ENCODE measurements at places on chromosomes 16 and 17. TPM values are rescaled to one million over a fixed set of nuclear protein-coding genes. Genes with fewer than 3 reads are reported as not detected.

Gene KRT12
- not detected for total RNA-seq

Gene CDRT15
- not detected for total RNA-seq

DNA sequence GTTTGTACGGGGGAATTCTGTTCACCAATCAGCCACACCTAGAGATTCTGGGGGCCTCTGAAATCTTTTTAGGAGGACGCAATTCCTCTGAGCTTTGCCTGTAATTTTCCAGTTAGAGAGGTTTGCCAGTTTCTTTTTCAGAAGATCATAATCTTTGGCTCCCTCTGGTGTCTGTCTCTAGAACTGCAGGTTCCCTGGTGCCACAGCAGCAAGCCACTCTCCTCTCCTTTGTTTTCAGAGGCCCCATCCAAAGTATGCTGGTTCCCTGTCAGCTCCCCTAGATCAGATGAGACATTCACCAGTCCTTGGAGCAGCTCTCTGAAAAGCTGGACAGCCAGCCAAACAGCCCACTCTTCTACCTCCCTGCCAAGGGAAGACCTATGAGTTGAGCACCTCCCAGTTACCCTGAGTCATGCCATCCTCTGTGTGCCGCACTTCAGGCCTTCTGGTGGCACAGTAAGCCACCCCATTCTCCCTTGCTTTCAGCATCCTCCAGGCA, 36.1 kb downstream of the RNF112 start:
- DNase-seq = peak; percentile 86

Gene FOXJ1
- total RNA-seq = 1.6 TPM

GRCh38 chr16:21274172-21274726, 3.8 kb downstream of the CRYM start:
- no peak for DNase-seq

DNA sequence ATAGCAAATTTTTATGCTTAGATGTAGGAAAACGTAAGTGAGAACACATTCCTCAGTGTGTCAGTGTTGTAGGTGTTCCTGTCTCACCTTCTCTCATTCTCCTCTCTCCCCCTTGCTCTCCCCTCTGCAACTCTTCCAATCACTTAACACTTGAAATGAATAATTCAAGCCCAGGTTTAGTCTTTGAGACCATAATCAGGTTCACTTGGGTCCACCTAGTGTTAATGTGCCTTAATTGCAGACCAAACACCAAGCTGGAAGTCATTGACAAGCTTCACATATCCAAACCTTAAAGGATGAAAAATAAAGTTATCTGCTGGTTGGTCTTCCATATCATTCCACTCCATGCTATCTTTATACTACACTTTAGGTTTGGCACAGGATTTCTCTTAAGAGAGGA, 37.0 kb downstream of the STXBP4 start:
- DNase-seq = peak; percentile 12

Gene NOB1
- total RNA-seq = 34.6 TPM

DNA sequence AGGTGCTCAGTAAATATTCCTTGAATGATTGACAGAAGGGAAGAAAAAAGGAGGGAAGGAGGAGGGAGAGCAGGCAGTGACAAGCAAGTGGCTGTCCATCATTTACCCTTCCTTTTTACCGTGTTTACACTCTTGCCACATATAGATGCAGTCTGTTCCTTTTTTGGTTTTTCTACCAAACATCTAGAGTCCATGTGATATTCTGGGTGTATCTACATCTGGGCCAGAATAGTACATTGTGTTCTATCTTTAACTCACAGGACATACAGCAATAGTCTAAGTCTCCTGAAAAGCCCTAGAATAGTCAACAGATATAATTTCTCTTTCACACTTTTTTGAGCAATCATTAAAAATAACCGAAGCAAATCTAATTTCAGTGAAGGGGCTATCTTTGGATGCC, 33.5 kb downstream of the KCNJ2 start:
- DNase-seq = no peak

GRCh38 chr16:10589109-10589508, 8.7 kb upstream of the EMP2 start:
- no peak for DNase-seq

DNA sequence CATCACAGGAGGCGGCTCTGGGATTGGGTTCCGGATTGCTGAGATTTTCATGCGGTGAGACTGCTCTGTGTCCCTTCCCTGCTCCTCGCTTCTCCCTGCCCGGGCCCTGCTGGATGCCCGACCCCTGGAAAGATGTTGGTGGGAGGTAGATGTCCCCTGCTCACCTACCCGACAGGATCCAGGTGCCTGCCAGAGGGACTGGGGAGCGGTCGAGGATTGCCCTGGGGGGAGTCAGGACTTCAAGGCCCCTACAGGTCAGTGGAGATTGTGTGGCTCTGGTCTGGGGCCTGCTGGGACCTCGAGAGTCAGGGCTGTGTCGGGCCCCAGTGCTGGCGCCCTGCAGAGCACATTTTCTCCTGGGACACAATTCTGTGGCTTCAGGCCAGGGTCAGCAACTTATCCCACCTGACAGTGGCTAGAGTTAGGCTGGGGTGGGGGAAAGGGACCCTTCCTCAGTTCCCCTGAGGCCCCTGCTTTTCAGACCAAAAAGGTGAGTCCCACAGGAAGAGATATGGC, 3.3 kb downstream of the DECR2 start:
- no peak for DNase-seq

Gene IRF8
- total RNA-seq = 7.2 TPM

- peak; percentile 37 for DNase-seq
Measured at GRCh38 chr17:2683912-2684311, 27.7 kb downstream of the CLUH start.

Gene CCDC92B
- not detected for total RNA-seq

- DNase-seq = no peak
Measured at GRCh38 chr16:17350207-17350606, 120.6 kb downstream of the XYLT1 start.

GRCh38 chr16:23962001-23962400, 126.2 kb downstream of the PRKCB start:
- DNase-seq = no peak
